T-helper 9 cell (primary cell): ENCODE measurements at places on chromosomes 6 and 20.

DNA sequence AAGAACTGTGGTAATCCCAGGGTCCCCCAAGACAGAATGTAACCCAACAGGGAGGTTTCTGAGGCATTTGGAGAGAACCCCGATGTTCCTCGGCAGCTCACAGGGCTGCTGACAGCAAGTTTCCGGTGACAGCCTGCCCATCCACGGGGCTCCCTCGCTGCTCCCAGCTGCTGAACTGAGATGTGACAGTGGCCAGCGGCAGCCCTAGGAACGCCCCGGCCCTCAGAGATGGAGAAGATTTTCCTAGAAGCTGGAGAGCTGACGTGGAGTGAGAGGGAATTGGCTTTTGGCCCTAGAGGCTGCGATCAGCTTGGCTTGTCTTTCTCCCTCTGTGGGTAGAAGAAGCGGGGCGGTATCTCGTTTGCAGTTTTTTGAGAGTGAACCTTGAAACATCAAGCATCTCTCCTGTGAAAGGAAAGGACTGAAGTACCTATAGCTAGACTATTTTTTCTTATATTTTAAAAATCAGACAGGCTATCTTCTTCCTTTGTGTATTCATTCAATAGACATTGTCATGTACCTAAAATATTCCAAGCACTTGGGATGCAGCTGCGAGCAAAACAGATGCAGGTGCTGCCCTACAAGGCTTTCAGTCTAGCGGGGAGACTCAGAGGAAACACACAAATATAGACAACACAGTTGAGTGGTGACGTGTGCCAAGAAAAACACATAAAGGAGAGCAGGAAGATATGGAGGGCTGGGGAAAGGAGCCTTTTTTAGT, 28.4 kb upstream of the NFATC2 start:
- no peak for DNase-seq

GRCh38 chr6:106658469-106658868, 29.1 kb downstream of the QRSL1 start:
- DNase-seq, result no peak

DNA sequence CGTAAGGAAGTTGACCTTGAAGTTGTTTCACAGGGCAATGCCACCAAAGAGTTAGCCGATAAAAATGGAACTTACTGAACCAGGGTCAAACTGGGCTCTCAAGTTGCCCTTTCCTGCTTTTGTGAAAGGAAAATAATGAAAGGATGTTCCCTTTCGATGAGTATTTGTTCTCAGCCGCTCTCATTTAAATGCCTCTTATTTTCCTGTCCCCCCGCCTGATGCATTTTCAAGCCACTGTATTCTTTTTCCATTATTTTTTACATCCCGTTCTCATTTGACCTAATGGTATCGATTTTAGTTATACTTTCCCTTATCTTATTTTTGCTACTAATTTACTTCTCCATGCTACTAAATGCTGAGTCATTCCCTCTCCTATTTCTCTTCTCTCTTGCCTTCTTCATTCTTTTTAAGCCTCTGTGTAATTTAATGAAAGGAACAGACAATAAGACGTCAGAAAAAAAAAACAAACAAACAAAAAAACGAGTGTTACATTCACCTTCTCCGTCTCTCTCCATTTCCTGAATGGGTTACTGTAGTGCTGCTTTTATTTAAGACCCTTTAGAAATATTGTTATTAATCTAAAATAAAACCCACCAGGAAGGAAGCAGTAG, 655 bp upstream of the NDUFAF4 start:
- no peak for DNase-seq

- DNase-seq, result no peak
Measured at GRCh38 chr6:170347091-170347490, 40.5 kb downstream of the FAM120B start.

GRCh38 chr6:162478192-162478671, 249.3 kb downstream of the PRKN start:
- no peak for DNase-seq

DNA sequence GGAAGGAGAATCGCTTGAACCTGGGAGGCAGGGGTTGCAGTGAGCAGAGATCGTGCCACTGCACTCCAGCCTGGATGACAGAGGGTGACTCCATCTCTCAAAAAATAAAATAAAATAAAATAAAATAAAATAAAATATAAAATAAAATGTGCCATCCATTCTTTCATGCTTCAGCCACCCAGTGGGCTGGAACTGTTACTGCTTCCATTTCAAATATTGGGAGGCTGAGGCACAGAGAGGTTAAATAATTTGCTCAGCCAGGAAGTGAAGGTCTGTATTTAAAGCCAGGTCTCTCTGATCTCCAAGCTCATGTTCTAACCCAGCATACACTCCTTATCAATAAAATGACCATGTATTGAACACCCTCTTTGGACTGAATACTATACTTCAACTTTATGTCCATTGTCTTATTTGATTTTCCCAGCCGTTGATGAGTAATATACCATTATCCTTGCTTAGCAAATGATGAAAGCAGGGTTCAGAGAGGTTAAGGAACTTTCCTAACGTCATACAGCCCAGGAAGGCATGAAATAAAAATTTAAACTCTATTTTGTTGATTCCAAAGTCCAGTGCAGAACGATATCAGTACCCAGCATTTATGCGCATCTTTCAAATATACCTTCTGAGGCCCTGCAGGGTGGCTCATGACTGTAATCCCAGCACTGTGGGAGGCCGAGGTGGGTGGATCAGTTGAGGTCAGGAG, 25.8 kb upstream of the SLC9A8 start:
- DNase-seq, result no peak

DNA sequence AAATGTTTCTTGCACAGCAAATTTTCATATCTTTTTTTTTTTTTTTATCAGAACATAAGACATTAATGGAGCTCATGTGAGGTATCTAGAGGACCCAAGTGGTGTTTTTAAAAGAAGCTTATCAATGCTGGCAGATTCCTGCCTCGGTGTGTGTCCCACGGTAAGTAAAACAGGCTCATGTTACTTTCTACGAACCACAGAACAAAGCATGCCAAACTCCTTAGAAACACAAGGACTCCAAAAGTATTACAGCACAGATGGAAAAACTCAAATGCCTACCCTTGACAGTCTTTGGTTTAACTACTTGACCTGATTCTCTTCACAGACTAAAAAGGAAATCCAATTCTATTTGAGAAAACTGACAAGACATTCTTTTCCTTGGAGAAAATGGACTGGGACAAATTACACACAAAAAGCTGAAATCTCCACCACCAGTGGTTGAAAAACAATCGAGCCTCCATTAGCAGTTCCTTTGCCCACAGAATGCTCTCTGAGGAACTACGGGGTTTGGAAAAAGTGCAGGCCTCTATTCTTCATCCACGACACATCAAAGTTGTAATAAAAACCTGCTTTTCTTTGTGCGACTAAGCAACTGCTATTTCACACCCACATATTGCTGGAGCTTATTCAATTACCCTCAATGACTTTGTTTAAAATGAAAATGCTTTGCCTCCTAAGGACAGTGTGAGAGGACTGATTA, 5.4 kb downstream of the METTL24 start:
- no peak for DNase-seq

DNA sequence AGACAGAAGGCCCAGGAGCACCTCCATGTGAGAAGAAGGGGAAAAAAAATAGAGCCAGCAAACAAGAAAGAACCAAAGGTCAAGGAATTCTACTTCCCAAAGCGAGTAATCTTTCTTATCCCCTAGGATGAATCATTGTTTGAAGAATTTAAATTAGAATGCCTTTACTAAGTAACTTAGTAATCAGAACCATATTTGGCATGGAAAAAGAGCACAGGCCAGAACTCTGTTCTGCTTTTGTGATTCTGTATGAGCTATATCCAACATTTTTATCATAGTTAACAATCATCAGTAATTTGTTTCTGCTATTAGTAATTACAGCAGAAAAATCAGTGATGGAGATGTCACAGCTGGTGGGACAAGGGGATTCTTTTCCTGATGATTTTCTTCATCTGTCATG, 228.8 kb upstream of the FAM83B start:
- no peak for DNase-seq

DNA sequence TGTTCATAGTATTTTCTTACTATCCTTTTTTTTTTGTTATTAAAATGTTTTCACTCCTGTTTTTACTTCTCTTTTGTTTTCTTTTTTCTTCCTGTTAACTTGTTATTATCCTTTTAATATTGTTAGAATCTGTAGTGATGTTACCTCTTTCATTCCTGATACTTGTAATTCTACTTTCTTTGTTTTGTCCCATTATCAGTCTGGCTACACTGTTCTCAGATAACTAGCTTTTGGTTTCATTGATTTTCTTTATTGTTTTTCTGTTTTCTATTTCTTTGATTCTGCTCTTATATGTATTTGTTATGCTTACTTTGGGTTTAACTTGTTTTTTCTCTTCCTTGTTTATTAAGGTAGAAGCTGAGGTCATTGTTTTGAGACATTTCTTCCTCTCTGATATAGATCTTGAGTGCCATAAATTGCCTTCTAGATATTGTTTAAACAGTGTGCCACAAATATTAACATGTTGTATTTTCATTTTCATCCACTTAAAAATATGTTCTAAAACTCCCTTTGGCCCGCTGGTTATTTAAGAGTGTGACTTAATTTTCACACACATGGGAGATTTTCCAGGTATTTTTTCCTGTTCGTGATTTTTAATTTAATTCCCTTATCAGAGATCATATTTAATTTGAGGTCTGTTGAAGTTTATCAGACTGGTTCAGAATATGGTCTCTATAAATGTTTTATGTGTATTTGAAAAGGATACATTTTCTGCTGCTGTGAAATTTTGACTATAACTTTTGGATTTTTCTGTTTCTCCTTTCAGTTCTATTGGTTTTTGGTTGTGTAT, 6.7 kb downstream of the XRN2 start:
- DNase-seq, result no peak

DNA sequence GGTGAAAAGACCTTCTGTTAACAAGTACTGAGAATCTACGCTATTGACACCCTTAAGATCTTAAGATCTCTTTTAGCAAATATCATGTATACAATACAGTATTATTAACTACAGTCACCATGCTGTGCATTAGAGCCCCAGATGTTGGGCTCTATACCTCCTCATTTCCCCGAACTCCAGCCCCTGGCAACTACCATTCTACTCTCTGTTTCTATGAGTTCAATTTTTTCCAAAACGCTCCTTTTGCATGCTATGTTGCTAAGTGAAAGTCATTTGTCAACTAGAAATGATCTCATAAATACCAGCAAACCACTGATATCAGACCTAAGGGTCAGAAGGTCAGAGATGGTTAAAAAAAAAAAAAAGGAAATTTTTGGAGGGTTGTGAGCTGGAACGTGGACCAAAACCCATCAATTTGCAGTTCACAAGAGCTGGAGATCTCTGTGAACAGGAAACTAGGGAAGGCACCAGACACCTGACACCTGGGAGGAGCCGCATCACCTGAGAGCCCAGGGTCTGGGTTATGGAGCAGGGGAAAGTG, 122.0 kb upstream of the KCNK16 start:
- DNase-seq, result no peak

- DNase-seq, result no peak
Measured at GRCh38 chr6:162580619-162581018, 146.9 kb downstream of the PRKN start.

DNA sequence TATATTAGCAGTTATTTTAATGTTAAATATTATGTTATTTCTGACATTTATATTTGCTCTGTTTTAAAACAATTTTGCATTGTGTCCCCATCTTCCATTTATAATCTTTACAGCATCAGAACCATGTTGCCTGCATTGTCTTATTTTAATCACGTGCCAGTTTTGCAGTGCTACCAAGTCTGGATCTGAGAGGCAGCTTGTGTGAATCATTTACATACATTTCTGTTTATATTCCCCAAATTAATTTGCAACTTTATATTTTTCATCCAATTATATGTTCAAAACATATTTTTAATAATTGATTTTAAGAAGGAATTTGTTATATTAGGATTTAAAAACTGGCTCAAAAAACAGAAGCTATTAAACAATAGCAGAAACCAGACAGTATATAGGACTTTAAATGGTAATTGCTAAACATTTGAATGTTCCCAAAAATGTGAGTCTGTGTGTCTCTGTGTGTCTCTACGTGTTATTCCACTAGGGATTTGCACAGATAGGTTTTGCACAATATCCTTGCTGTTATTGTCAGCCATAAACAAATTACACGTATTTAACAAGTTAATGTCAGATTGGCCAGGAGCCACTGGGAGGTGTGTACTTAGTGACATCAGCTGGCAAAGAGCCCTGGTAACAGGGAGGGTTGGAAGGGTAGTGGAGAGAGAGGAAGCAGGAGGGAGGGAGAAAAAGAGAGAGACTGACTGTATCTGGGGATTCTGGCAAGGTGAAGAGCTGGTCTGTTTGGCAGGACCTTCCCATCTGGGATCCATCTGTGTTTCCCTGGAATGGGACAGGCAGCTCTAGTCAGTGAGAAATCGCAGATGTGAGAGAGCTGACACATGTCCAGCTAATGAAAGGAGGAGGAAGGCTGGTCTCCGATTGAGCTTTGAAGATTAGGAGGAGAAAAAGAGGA, 72.1 kb downstream of the CBFA2T2 start:
- no peak for DNase-seq

DNA sequence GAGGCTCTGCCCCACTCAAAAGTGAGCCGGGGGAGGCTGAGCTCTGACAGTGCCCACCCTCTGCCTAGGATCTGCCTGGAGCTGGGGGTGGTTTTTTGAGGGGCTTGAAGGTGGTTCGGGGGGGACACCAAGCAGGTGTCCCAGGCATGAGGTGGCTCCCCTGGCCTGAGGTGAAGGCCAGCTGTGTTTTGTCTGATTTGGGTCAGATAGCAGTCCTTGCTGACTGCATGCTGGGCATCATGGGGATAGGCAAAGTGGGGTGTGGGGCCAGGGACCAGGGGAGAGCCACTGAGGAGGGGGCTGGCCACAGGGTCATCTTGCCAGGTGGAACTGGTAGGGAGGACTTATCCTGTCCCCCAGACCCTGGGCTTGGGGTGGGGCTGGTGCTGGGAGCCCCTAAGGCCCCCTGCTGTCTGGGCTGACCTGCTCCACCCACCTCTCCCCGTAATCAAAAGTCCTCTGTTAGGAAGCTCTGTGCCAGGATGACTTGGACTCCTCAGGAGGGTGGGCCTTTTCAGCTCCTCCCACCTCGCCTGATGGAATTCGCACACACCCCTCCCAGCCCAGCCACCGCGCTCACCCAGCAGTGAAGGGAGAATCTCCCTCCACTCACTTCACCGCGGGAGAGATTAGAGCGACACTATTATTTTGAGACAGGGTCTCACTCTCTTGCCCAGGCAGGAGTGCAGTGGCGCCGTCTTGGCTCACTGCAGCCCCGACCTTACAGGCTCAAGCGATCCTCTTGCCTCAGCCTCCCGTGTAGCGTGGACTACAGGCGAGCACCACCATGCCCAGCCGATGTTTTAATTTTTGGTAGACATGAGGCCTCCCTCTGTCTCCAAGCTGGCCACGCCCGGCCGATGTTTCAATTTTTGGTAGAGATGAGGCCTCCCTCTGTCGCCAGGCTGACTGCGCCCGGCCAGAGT, 1.5 kb upstream of the COL9A3 start:
- DNase-seq, result no peak

GRCh38 chr20:32326504-32326845, 31.7 kb upstream of the ASXL1 start:
- no peak for DNase-seq
